Calu3 (cell line): ENCODE measurements at places on chromosomes 2 and 18. TPM values are rescaled to one million over a fixed set of nuclear protein-coding genes. Genes with fewer than 3 reads are reported as not detected.

DNA sequence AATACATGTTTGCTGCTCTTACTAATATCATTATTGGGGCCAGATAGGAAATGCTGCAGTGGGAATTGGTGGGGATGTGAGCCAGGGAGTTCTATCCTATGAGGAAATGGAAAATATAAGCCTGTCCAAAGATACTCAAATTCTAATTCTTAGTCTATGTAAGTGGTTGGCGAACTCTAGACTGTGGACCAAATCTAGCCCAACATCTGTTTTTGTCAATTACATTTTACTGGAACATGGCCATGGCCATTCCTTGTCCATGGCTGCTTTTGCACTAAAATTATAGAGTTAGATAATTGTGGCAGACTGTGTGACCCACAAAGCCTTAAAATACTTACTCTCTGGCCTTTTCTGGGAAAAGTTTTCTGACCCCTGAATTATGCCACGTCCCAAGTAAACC is 113.3 kb downstream of the MGAT5 start:
- H3K4me3 ChIP-seq = no peak overlapping the region
- peaks cover 13% of the 10 kb centered on the region for H3K36me3 ChIP-seq
- H3K27ac ChIP-seq = no peak overlapping the region
- DNase-seq = no peak

DNA sequence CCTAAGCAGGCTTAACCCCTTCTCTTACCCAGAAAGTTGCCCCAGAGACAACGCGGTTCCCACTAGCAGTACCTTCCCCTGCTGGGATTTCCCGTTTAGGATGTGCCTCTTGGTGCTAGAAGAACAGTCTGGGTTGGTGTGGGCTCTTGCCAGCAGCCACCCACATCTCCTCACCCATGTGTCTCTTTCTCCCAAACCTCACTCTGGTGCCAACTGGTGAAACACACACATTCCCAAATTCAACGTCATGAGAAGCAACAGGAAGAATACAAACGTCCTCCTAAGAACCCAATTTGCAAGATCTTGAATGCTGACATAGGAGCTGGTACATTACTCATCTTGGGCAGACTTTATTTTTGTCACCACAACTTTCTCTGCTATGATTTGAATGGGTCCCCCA is 36.2 kb downstream of the DIPK1C start:
- no peak overlapping the region for H3K27ac ChIP-seq
- H3K4me3 ChIP-seq = no peak overlapping the region
- DNase-seq = no peak
- H3K36me3 ChIP-seq = peaks cover 4% of the 10 kb centered on the region

DNA sequence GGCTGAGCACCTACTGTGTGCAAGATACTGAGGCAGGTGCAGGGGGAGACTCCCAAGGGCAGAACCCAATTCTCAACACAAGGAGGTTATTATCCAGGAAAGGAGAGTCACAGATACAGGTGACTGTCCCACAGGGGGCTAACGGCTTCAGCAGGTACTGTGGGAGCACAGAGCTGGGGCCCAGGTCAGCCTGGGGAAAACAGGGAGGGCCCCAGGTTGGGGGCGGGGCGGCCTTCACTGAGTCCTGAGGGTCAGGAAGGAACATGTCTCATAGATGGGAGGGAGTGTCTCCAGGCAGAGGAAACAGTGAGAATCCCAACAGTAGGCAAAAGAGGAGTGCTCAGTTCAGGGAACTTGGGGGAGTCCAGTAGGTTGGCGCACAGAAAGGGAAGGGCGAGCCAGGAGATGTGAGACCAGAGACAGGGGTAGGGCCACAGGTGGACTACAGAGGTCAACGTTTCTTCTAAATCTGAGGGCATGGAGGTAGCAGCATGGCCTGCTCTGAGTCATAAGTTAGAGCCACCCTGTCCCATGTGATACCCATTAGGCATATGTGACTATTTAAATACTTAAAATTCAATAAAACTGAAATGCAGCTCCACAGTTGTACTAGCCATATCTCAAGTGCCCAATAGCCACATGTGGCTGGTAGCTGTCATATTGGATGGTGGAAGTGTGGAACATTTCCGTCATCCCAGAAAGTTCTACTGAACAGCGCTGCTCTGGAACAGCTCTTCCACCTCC is 157.2 kb downstream of the TTC32 start:
- no peaks in the 10 kb centered on the region for H3K4me1 ChIP-seq
- DNase-seq = no peak
- peaks cover under 1% of the 10 kb centered on the region for H3K27me3 ChIP-seq
- no peak overlapping the region for H3K27ac ChIP-seq
- no peaks in the 10 kb centered on the region for H3K36me3 ChIP-seq
- H3K4me3 ChIP-seq = no peak overlapping the region

- no peak overlapping the region for H3K4me3 ChIP-seq
- H3K27me3 ChIP-seq = no peaks in the 10 kb centered on the region
- no peaks in the 10 kb centered on the region for H3K36me3 ChIP-seq
- no peak for DNase-seq
- H3K27ac ChIP-seq = no peak overlapping the region
Measured at GRCh38 chr2:175843625-175844024, 158.4 kb downstream of the LNPK start.

DNA sequence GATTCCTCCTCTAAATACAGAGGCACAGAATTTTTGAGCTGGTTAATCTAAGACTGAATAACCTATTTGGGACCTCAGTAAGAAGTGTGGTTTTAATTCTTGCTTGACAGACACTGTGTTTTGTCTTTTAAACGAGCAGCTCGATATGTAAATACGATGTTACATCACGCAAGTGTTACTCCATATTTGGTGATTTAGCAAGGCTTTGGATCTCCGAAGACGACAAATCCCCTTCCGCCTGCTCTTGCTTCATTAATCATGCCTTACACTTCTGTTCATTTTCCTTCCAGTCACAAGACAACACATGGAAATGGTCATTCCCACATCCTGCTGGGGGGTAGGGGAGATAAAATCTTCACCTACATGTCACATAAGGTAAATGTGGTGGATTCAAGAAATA is 9.4 kb downstream of the BCL11A start:
- peaks cover 67% of the 10 kb centered on the region for H3K27me3 ChIP-seq
- H3K27ac ChIP-seq = no peak overlapping the region
- no peak overlapping the region for H3K4me3 ChIP-seq
- peaks cover 4% of the 10 kb centered on the region for H3K36me3 ChIP-seq

DNA sequence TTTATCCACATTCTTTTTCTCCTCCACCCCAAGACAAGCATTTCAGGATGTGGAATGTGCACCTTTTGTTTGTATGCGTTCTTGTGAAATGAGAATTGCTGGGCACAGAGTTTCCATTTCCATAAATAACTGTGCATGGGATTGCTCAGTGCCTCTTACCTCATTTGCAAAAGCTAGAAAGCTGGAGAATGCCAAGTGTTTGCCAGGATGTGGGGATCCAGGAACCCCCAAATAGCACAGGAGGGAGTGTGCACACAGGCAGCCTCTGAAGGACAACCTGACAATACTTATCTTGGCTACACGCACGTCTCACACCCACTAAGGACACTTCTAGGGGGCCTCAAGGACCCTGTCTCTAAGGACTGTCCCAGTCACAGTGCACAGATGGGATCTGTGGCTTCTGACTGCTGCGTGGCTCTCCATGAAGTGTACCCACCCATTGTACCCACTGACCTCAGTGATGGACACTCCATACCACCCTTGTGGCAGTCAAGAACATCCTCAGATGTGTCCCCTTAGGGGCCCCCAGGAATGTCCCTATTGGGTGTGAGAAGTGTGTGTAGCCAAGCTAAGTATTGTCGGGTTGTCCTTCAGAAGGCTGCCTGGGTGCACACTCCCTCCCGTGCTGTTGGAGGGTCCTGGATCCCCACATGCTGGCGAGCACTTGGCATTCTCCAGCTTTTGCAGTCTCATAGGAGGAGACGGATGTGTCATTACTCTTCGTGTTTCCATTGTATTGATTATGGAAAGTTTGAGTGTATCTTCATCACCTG is 38.4 kb downstream of the CAPN13 start:
- H3K27me3 ChIP-seq = no peaks in the 10 kb centered on the region
- no peaks in the 10 kb centered on the region for H3K36me3 ChIP-seq
- H3K27ac ChIP-seq = no peak overlapping the region
- no peak overlapping the region for H3K4me3 ChIP-seq
- no peak for DNase-seq
- peaks cover 14% of the 10 kb centered on the region for H3K4me1 ChIP-seq

DNA sequence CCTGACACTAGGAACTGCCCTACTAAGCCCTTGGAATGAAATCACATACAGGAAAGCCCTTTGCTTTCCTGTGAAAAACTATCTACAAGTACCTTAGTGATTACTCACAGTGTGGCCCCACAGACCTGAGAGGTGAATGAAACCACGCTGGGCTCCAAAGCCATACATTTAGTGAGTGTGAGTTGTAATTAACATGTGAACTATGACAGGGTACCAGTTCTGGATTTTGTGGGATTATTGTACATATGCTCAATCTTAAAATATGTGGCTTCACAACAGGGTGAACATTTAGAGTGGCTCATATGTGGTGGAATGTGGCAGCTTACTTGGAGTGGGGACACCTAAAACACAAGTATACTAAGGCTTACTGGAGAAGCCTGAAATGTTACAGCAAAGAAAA is 12.3 kb downstream of the KCTD1 start:
- peaks cover 23% of the 10 kb centered on the region for H3K36me3 ChIP-seq
- no peaks in the 10 kb centered on the region for H3K27me3 ChIP-seq
- H3K4me1 ChIP-seq = peaks cover 32% of the 10 kb centered on the region

- H3K36me3 ChIP-seq = no peaks in the 10 kb centered on the region
- no peak overlapping the region for H3K4me3 ChIP-seq
- no peak overlapping the region for H3K27ac ChIP-seq
- H3K27me3 ChIP-seq = no peaks in the 10 kb centered on the region
- DNase-seq = no peak
Measured at GRCh38 chr2:113847144-113847543, 42.7 kb upstream of the ACTR3 start.

DNA sequence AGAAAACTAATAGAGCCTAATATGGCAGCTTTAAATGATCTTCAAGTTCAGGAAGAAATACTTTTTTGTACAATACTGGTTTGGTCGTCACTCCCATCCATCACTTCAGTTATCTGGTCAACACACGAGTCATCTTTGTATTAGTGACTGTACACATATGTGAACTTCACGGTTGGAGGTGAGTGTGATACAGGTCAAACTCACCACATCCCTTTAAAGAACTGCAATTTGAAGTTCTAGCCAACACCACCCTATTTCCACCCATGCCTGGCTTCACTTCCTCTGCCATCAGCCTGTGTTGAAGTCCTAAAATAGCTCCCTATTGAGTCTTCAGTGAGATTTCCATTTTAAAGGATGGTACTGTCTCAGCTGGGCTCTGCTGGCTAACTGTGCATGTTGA is 361.9 kb downstream of the TXNL1 start:
- H3K27ac ChIP-seq = no peak overlapping the region
- H3K27me3 ChIP-seq = peaks cover 80% of the 10 kb centered on the region
- H3K4me1 ChIP-seq = no peaks in the 10 kb centered on the region
- H3K36me3 ChIP-seq = no peaks in the 10 kb centered on the region
- no peak for DNase-seq

DNA sequence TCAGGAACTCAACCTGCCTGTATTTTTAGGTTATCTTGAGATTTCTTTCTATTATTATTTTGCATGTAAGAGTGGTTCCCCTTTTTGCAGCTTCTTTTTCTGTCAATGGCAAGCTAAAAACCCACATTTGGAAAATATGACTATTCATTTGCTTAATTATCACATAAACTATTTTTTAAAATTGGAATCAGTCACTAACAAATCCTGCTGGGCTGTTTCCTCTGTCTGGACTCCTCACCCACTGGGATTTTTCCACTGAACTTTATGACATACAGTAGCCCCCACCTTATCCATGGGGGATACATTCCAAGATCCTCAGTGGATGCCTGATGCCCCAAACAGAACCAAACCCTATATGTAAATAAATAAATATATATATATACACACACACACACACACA is 447.3 kb downstream of the DLGAP1 start:
- no peak for DNase-seq
- no peaks in the 10 kb centered on the region for H3K27me3 ChIP-seq
- H3K4me3 ChIP-seq = no peak overlapping the region

DNA sequence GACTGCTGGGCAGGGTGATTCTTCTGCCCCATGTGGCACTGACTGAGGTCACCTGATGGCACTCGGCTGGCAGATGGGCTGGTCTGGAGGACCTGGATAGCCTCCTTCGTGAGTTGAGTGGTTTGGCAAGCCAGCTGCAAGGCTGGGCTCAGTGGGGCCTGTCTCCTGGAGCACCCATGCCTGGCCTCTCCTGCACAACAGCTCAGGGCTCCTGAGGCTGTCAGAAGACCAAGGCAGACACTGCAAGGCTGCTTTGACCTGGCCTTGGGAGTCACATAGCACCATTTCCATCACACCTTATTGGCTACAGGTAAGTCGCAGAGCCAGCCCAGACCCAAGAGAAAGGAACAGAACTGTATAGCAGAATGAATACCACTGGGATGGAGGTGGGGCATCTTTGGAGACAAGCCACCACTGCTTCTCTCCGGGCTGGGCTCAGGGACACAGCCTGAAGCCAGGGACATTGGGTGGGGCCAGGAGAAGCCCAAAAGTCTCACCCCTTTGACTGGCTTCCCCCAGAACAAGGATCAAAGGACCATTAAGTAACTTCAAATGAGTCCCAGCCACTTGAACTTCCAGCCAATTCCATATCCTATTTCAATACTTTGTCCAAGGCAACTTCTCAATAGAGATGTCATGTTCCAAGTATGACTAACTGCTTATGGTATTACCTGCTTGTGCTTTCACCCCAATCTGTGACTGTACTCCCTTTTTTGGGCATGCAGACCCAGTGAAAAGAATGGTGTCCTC is 156.3 kb downstream of the CABLES1 start:
- no peaks in the 10 kb centered on the region for H3K36me3 ChIP-seq
- H3K4me3 ChIP-seq = no peak overlapping the region
- no peak for DNase-seq

DNA sequence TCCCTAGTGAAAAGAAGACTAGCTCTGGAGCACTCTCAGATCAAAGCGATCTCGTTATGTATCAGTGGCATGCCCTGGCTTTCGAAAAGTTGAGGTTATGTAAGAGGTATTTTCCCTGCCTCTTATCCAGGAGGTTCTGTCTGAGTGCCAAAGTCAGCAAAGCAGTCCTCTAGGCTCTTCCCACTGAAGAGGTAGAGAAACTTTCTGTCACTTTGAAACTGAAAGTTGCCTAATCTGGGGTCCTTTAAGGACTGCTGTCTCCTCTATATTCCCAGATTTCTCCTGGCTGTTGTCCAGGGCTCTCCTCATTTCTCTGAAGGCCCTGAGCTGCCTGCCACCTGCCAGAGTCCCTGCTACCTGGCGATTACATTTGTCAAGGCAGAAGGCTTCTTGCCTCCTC is 96.3 kb downstream of the B3GNT2 start:
- H3K27ac ChIP-seq = no peak overlapping the region
- H3K27me3 ChIP-seq = no peaks in the 10 kb centered on the region
- no peak overlapping the region for H3K4me3 ChIP-seq
- peaks cover 42% of the 10 kb centered on the region for H3K4me1 ChIP-seq
- no peak for DNase-seq

- DNase-seq = no peak
- no peak overlapping the region for H3K4me3 ChIP-seq
- H3K4me1 ChIP-seq = no peaks in the 10 kb centered on the region
Measured at GRCh38 chr18:26721854-26722564, 143.5 kb downstream of the AQP4 start.

- H3K36me3 ChIP-seq = no peaks in the 10 kb centered on the region
- no peak overlapping the region for H3K4me3 ChIP-seq
Measured at GRCh38 chr2:156005531-156005930, 327.0 kb downstream of the NR4A2 start.

Gene IL1RL1
- 0.22 TPM in 1 of 2 replicates, not detected in the other for total RNA-seq

Gene AGFG1
- 115 and 126 TPM in 2 replicates for total RNA-seq

Gene PROKR1
- total RNA-seq = not detected in 2 replicates

Gene PTPRM
- 42.3 and 48.5 TPM in 2 replicates for total RNA-seq
